ENCODE measurements at places on chromosomes 11 and 22. TPM values are rescaled to one million over a fixed set of nuclear protein-coding genes. Genes with fewer than 3 reads are reported as not detected.

DNA sequence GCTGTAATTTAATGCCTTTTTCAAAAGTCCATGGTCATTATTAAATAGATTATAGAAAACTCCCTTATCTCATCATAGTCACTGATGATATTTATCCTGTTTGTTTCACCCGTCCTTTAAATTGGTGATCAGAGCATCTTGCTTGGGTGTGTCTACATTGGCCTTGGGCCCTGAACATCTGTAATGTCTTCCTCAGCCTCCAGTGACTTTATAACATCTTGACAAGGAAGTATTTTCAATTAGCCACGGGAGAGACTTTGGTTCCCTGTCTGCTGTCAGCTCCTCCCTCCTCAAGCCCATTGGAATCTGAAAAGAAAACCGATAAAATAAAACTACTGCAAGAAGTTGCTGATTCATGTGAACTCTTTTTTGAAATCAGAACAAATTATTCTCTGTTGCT, 116.9 kb upstream of the TTC12 start:
- H3K4me1 ChIP-seq, result no peaks in the 10 kb centered on the region
- no peak for DNase-seq
- H3K27me3 ChIP-seq, result no peaks in the 10 kb centered on the region
- no peak overlapping the region for H3K27ac ChIP-seq

DNA sequence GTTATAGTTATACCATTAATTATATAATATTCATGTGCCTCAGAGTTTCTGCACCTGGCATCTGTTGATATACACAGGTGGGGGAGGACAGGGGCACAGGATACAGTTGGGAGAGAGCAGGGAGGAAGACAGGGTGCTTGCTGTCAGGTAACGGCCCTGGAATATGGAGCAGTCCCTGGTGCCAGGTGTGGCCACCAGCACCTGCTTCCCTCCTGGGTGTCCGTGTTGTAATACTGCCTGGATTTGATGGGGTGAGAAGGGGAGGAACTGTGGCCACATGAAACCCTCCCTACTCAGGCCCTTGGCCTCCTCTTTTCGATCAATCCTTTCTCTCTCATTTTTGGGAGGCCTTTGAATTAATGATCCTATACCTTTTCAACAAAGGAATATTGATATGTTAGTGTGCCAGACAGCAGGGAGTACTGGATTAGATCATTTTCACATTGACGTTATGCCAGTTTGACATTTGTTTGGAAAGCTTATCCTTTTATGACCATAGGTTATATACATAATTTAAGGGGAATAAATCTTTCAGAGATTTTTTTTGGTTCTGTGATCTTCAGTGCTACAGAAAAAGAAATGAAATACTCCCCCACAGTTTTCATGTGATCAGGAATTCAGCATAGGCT, 88.6 kb downstream of the TEAD1 start:
- no peaks in the 10 kb centered on the region for H3K36me3 ChIP-seq
- peak overlapping the region; percentile 45 for H3K27ac ChIP-seq
- H3K4me1 ChIP-seq, result no peaks in the 10 kb centered on the region
- H3K27me3 ChIP-seq, result no peaks in the 10 kb centered on the region
- DNase-seq, result no peak

DNA sequence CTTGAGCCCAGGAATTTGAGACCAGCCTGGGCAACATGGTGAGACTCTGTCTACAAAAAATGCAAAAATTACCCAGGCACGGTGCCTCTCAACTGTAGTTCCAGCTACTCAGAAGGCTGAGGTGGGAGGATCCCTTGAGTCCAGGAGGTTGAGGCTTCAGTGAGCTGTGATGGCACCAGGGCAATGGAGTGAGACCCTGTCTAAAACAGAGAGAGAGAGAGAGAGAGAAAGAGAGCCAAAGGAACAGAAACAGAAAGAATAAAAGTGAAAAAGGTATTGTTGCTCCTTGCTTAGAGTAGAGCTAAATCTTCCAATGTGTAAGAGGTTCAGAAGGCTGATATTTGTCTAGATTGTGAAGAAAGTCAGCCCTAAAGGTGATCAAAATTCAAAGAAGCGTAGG, 8.9 kb upstream of the ETS1 start:
- H3K27ac ChIP-seq, result no peak overlapping the region
- DNase-seq, result no peak
- H3K27me3 ChIP-seq, result no peaks in the 10 kb centered on the region
- H3K4me1 ChIP-seq, result no peaks in the 10 kb centered on the region
- no peaks in the 10 kb centered on the region for H3K36me3 ChIP-seq

DNA sequence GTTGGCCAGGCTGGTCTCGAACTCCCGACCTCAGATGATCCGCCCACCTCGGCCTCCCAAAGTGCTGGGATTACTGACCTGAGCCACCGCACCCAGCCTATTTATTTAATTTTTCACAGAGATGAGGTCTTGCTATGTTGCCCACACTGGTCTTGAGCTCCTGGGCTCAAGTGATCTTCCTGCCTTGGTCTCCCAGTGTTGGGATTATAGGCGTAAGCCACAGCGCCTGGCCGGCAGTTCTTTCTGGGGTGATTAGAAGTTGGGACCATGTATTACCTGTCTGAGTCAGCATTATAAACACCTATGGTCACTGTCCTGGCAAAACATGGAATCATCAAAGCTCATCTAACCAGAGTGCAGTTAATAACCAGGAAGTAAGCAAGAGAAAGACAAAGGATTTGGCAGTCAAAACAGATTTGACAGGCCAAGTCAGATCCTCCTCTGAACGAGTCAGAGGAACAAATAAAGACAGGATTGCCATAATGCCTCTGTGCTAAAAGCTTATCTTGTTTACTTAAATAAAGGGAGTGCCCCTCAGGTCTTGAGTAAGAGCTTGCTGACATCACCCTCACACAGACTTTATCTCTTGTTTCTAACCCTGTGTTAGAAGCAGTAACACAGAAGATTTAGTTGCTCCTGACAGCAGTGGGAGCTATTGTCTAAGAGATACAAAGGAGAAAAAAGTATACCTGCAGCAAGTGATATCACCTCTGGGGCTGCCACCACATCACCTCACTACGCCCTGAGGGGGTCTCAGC, 3.7 kb downstream of the SERPIND1 start:
- DNase-seq, result peak; percentile 68
- H3K4me3 ChIP-seq, result no peak overlapping the region
- no peaks in the 10 kb centered on the region for H3K27me3 ChIP-seq
- H3K27ac ChIP-seq, result peak overlapping the region; percentile 69
- H3K4me1 ChIP-seq, result no peaks in the 10 kb centered on the region

GRCh38 chr22:33697640-33698039, 222.6 kb downstream of the LARGE1 start:
- no peak overlapping the region for H3K4me3 ChIP-seq
- no peak for DNase-seq
- H3K4me1 ChIP-seq, result no peaks in the 10 kb centered on the region
- no peak overlapping the region for H3K27ac ChIP-seq
- no peaks in the 10 kb centered on the region for H3K27me3 ChIP-seq
- H3K36me3 ChIP-seq, result no peaks in the 10 kb centered on the region

DNA sequence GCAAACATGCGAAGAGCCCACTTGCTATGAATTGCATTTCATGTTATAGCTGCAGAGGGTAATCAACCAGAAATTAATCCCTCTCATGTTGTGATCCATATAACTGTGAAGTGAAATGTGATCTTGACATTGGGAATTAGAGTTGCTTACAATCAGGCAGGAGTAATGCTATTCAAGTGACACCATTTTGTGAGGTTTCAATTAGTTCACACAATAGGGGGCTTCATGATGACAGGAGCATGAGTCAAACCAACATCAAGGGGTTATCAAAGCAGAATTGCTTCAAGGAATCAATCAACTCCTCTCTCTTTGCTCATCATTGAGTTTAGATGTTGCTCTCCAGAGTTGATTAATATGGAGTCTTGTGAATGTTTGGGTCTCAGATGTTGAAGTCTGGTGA, 1585.2 kb upstream of the TENM4 start:
- H3K36me3 ChIP-seq, result no peaks in the 10 kb centered on the region
- no peak overlapping the region for H3K27ac ChIP-seq
- H3K4me3 ChIP-seq, result no peak overlapping the region
- no peaks in the 10 kb centered on the region for H3K4me1 ChIP-seq
- no peaks in the 10 kb centered on the region for H3K27me3 ChIP-seq

GRCh38 chr22:26489447-26490036, 5.9 kb downstream of the SRRD start:
- H3K4me1 ChIP-seq, result peaks cover under 1% of the 10 kb centered on the region
- H3K27me3 ChIP-seq, result no peaks in the 10 kb centered on the region
- no peak overlapping the region for H3K27ac ChIP-seq
- H3K36me3 ChIP-seq, result peaks cover 12% of the 10 kb centered on the region

DNA sequence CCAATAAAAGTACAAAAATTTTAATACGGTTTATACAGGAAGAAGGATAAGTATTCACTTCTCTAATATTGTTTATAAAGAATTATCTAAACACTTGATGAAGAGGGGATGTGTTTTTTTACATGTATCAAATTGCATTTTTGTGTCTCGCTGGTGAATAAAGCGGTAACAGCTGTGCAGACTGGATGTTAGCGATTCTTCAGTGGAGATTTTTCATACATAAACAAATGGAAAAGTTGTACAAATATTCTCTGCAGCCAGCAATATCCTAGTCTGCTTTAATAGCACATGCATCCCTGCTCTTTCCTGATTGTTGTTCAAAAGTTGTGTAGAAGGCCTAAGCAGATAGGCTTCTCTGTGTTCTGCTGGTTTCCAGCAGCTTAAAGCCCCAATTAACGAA, 369.3 kb downstream of the SOX6 start:
- no peak overlapping the region for H3K4me3 ChIP-seq
- no peaks in the 10 kb centered on the region for H3K27me3 ChIP-seq
- H3K36me3 ChIP-seq, result no peaks in the 10 kb centered on the region
- H3K4me1 ChIP-seq, result no peaks in the 10 kb centered on the region
- DNase-seq, result no peak

DNA sequence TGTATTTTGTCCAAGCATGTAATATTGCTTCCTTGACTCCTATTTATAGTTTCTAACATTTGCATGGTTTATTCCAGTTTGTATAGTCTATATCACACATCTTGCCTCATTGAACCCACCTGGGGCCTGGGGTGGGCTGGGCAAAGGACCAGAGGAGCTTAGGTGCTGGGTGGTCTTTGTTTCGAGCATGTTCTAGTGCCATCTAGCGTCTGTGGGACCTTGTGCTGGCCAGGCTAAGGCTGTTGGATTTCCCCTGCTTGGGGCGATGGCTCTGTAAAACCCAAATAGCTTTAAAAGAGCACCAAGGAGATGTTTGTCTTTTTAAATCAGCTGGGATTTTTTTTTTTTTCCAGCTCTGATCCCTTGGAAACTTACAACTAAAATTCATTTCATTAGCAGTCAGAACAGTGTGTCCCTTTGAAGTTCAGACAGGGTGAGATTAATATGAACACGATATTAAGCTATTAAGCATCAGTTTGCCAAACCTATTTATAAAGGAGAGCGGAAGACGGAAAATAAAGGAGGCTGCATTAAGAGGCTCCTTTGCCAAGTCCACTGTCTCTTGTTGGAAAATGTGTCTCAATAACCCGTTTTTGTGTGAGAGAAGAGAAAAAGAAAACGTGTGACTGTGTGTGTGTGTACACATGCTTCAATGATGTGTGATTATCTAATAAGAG, 157.4 kb downstream of the COMMD9 start:
- H3K36me3 ChIP-seq, result no peaks in the 10 kb centered on the region
- no peaks in the 10 kb centered on the region for H3K4me1 ChIP-seq
- no peak overlapping the region for H3K4me3 ChIP-seq
- H3K27me3 ChIP-seq, result no peaks in the 10 kb centered on the region

BDNF gene
- 2.5 TPM for total RNA-seq

PRR33 gene
- total RNA-seq, result not detected

SOX6 gene
- total RNA-seq, result 15.5 TPM

DYNC2H1 gene
- 18.1 TPM for total RNA-seq

MARK2 gene
- total RNA-seq, result 67.2 TPM

FAM83F gene
- total RNA-seq, result 26.2 TPM

PTS gene
- total RNA-seq, result 28.7 TPM

SLC25A18 gene
- 10.6 TPM for total RNA-seq

SDHD gene
- 107 TPM for total RNA-seq

Data from prostate gland (tissue), 2 donors.